T-cell (primary cell): ENCODE measurements at places on chromosomes 12 and 14. TPM values are rescaled to one million over a fixed set of nuclear protein-coding genes. Genes with fewer than 3 reads are reported as not detected.

The AQP6 gene
- total RNA-seq: not detected

The CFL2 gene
- total RNA-seq: 13.9 TPM

The DNAH10 gene
- 0.32 TPM for total RNA-seq

DNA sequence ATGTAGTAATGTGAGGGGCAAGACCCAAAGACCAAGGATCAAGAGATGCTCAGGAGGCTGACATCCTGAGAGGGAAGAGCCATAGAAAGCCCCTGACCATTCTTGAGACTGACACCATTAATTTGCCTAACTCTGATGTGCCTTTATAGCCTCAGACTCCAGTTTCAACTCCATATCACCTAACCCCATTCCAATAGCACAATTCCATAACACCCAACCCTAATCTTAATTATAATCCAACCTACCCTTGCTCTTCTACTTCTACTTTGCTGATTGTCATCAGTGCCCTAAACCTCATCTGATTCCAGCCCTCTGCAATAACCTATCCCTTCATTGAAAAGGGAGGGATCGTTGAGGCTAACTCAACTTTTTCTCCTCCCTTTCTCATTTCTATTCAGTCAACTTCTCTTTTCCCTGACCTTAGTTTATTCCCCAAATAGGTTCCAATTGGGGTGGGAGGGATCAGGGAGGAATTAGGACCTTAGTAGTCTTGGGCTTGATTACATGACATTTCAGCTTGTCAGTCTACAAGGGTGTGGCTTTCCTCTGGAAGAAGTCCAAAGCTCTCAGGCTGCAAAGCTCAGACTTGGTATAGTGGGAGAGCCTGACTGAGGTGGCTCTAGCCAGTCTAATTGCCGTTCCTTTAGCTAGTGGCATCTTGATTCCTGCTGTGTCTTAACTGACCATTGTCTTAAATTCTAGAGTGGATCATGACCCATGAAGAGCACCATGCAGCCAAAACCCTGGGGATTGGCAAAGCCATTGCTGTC is 3.1 kb downstream of the PFKM start:
- H3K4me3 ChIP-seq: no peak overlapping the region
- H3K27me3 ChIP-seq: no peaks in the 10 kb centered on the region
- no peak for DNase-seq
- H3K27ac ChIP-seq: no peak overlapping the region
- peaks cover 13% of the 10 kb centered on the region for H3K4me1 ChIP-seq

GRCh38 chr14:36510078-36510799 is 9.8 kb downstream of the NKX2-1 start:
- no peak overlapping the region for H3K27ac ChIP-seq
- H3K36me3 ChIP-seq: no peaks in the 10 kb centered on the region
- H3K4me1 ChIP-seq: no peaks in the 10 kb centered on the region
- H3K27me3 ChIP-seq: peaks cover 73% of the 10 kb centered on the region
- DNase-seq: no peak
